ENCODE measurements at places on chromosomes 1 and 21.

DNA sequence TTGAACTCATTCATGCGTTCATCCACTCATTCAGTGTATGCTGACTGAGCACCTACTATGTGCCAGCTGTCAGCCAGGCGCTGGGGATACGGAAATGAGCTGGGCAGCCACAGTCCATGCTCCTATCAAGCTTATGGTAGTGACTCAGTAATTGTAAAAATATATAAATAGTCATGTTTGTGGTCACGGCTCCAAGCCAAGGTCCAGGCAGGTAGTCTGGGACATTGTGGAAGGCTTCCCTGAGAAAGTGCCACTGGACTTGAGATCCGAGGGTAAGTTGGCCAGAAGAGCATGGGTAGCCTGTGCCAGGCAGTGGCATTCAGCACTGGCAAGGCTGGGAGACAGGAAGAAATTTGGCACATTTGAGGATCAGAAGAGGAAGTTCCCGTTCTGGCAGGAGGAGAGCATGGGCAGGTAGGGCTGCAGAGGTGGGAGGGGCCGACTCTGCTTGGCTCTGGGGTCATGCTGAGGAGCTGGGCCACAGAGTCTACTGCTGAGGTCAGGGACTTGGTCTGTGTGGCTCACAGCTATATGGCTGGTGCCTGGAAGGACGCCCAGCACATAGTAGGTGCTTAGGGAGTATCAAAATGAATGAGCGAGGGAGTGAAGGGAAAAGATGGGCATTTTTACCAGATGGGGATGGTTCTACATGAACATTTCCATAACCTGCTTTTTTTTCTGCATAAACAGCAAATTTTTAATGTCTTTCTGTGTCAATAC is 6.9 kb downstream of the PTPRF start:
- H3K4me1 ChIP-seq = no peaks in the 10 kb centered on the region
- no peak for DNase-seq
- H3K36me3 ChIP-seq = no peaks in the 10 kb centered on the region
- no peak overlapping the region for H3K4me3 ChIP-seq
- H3K27ac ChIP-seq = no peak overlapping the region

- no peaks in the 10 kb centered on the region for H3K36me3 ChIP-seq
- no peak overlapping the region for H3K4me3 ChIP-seq
- H3K27me3 ChIP-seq = no peaks in the 10 kb centered on the region
- no peak overlapping the region for H3K27ac ChIP-seq
Observed at GRCh38 chr1:15062479-15063099, 91.0 kb upstream of the TMEM51 start.

DNA sequence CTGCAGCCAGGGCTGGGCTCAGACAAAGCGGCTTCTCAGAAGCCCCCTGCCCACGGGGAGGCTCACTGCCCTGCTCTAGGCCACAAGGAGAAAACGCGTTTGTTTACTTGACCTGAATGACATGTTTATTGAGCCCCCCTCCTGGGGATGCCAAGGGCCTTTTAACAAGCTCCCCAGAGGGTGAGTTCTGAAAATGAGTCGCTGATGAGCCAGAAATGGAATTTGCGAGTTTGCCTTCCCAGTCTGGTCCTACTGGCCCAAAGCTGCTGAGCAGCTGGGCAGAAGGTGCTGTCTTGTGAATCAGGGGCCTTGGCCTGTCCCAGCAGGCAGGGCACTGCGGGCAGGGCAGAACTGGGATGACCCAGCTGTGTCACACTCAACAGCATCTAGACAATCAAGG is 120.6 kb downstream of the SYF2 start:
- no peak overlapping the region for H3K27ac ChIP-seq
- no peak overlapping the region for H3K4me3 ChIP-seq
- H3K27me3 ChIP-seq = no peaks in the 10 kb centered on the region
- H3K4me1 ChIP-seq = no peaks in the 10 kb centered on the region
- no peaks in the 10 kb centered on the region for H3K36me3 ChIP-seq

DNA sequence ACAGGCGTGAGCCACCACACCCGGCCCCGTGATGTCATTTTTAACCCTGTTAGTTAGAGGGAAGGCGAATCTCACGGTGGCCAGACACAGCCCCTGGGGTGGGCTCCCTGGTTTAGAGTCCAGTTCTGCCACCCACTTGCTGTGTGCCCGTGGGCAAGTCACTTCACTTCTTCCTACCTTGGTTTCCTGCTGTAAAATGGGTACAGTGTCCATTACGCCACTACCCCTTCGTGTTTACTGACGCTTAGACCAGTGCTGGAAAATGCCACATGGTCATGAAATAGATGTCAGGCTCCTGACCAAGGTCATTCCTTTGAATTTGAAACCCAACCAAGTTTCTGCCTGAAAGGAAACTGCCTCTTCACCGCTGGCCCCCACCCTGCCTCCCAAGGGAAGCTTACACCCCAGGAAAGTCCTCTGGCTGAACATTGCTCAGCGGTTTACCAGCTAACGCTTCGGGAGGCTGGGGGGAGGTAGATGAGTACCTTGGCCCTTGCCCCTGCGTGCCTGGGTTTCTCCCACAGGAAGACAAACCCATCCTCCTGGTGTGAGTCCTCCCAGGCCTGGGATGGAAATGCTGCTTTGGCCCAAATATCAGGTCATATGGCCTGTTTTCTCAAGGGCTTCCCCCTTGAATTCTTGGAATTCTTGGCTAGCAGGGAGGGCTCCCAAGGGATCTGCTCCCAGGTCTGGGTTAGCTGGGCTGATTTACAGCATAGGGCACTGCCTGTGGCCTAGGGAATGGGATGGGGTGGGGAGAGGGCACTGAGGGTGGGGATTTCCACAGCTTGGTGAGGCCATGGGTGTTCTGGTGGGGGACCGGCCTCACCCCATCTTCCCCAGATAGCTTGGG is 7.6 kb upstream of the AADACL4 start:
- H3K4me1 ChIP-seq = no peaks in the 10 kb centered on the region
- no peak for DNase-seq
- no peaks in the 10 kb centered on the region for H3K36me3 ChIP-seq

GRCh38 chr1:172742599-172743500 is 83.9 kb downstream of the FASLG start:
- no peak for DNase-seq
- peaks cover 25% of the 10 kb centered on the region for H3K4me1 ChIP-seq
- no peaks in the 10 kb centered on the region for H3K36me3 ChIP-seq

DNA sequence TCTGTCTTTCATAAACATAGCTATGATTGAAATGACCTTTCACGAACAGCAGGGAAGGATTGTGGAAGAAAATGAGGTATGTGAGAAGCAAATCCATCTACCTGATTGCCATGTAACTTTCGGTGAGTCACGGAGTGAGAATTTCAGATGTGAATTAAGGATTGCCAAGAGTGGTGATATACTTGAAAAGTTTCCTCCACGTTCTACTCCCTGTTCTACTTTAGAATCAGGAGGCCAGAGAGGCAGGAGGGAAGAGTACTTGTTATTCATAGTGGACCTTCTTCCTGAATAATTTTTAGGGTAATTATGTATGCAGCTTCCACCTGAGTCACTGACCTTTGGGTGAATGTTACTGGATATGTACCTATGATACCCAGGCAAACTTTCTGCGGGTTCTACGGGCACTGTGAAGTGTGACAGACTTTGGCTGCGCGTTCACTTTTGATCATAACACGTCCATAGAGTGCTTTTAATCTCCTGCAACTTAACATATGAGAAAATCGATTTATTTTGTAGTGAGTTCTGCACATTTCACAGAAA is 2.6 kb upstream of the KCNE1 start:
- no peak overlapping the region for H3K27ac ChIP-seq
- H3K27me3 ChIP-seq = no peaks in the 10 kb centered on the region
- DNase-seq = no peak

DNA sequence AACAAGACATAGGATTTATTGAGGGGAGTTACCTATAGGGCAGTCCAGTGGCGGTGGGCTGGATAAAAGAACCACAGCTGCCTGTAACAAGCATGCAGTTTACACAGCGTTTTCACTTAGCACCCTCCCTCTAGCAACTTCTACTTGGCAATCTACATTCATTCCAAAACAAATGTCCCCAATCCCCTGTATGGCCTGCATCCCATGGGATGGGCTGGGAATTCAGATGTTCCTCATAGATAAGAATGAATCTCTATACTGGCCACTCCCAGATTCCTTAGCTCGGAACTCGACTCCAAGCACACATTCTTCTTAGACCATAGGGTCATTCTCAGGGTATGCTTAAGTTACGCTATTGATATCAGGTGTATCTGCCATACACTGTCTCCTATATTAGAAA is 33.3 kb downstream of the PCP4 start:
- no peaks in the 10 kb centered on the region for H3K36me3 ChIP-seq
- no peak overlapping the region for H3K27ac ChIP-seq
- no peak overlapping the region for H3K4me3 ChIP-seq
- no peaks in the 10 kb centered on the region for H3K4me1 ChIP-seq
- H3K27me3 ChIP-seq = no peaks in the 10 kb centered on the region

DNA sequence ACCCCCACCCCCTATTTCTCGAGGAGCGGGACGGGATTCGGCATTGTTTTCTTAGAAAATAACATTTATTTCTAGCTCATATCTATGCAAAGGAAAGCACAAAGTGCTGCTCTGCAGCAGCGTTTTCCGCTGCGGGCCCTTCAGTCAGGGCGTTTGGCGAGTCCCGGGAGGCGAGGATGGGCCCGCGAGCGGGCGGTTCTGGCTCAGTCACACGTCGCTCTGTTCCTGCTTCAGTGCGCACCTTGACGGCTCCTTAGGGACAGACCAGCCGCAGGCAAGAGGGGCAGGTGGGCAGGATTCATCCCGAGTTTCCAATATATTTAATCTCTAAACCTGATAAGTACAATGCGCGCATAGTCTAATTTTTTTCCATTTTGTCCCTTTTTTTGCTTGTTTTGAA is 5.7 kb downstream of the DMRTA2 start:
- no peak for DNase-seq
- H3K36me3 ChIP-seq = no peaks in the 10 kb centered on the region
- peaks cover 35% of the 10 kb centered on the region for H3K27me3 ChIP-seq
- peaks cover 11% of the 10 kb centered on the region for H3K4me1 ChIP-seq
- no peak overlapping the region for H3K27ac ChIP-seq

GRCh38 chr1:100861379-100861778 is 33.3 kb downstream of the EXTL2 start:
- H3K27ac ChIP-seq = no peak overlapping the region
- no peaks in the 10 kb centered on the region for H3K27me3 ChIP-seq
- H3K36me3 ChIP-seq = no peaks in the 10 kb centered on the region
- no peak for DNase-seq
- no peak overlapping the region for H3K4me3 ChIP-seq

GRCh38 chr1:235136111-235136510 is 7.5 kb upstream of the TOMM20 start:
- no peak overlapping the region for H3K27ac ChIP-seq
- H3K27me3 ChIP-seq = no peaks in the 10 kb centered on the region
- peaks cover 52% of the 10 kb centered on the region for H3K36me3 ChIP-seq
- no peak for DNase-seq
- H3K4me1 ChIP-seq = no peaks in the 10 kb centered on the region

DNA sequence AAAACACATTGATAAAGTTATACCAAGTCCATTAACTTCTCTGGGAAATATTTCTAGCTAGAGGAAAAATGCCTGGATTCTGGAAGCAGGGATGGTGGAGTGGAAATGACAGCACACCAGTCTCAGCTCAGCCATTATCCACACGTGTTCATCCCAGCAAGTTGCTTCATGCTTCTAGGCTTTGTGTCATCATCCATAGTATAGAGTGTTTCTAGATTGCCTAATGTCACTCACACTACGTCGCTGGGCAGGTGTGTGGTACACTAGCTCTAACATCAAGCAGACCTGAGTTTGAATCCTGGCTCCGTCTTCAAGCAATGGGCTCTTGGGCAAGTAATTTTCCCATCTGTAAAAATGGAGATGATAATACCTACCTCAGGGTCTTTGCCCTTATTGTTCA is 326.3 kb downstream of the PBX1 start:
- no peak for DNase-seq
- H3K4me3 ChIP-seq = no peak overlapping the region
- no peaks in the 10 kb centered on the region for H3K4me1 ChIP-seq
- no peaks in the 10 kb centered on the region for H3K27me3 ChIP-seq

GRCh38 chr1:248189026-248189425 is 8.0 kb upstream of the OR2M3 start:
- no peak overlapping the region for H3K4me3 ChIP-seq
- DNase-seq = no peak
- no peak overlapping the region for H3K27ac ChIP-seq
- no peaks in the 10 kb centered on the region for H3K36me3 ChIP-seq
- no peaks in the 10 kb centered on the region for H3K4me1 ChIP-seq
- no peaks in the 10 kb centered on the region for H3K27me3 ChIP-seq

- no peak for DNase-seq
- no peak overlapping the region for H3K4me3 ChIP-seq
- no peaks in the 10 kb centered on the region for H3K27me3 ChIP-seq
Observed at GRCh38 chr1:185291652-185292051, 25.4 kb downstream of the IVNS1ABP start.

GRCh38 chr1:181296180-181296579 is 187.1 kb upstream of the CACNA1E start:
- DNase-seq = no peak
- no peak overlapping the region for H3K27ac ChIP-seq
- no peak overlapping the region for H3K4me3 ChIP-seq
- no peaks in the 10 kb centered on the region for H3K4me1 ChIP-seq
- H3K36me3 ChIP-seq = no peaks in the 10 kb centered on the region
- H3K27me3 ChIP-seq = no peaks in the 10 kb centered on the region

DNA sequence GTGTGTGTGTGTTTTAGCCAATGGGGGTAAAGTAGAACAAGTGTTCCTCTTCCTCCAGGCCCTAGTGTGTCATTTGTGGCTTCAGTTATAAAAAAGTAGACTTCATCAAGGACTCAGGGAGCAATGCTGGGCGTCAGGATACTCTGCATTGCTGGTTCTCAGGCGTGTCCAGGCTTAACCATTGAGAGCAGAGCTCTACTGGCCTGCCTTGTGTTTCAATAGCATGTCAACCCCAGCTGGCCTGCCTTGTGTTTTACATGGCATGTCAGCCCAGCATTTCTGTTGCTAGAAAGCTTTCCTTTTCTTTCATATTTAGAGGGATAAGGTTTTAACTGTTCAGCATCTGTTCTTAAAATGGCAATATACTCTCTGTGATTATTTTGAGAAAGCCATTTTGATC is 117.6 kb upstream of the TMPRSS15 start:
- H3K4me1 ChIP-seq = no peaks in the 10 kb centered on the region
- no peaks in the 10 kb centered on the region for H3K27me3 ChIP-seq
- H3K27ac ChIP-seq = no peak overlapping the region
- DNase-seq = no peak

DNA sequence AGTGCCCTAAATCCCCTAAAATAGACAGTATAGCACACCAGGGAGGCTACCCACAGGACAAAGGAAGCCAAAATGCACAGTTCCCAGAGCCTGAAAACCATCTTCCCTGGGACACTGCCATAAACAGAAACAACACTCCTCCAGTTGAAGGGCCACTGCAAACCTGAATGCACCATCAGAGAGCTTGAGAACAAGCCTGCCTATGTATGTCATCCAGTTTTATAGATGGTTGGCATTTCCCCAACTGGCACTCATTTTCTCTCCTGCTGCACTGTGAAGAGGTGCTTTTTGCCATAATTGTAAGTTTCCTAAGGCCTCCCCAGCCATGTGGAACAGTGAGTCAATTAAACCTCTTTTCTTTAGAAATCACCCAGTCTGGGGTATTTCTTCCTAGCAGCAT is 169.0 kb downstream of the AGBL4 start:
- no peak overlapping the region for H3K4me3 ChIP-seq
- no peak overlapping the region for H3K27ac ChIP-seq
- no peaks in the 10 kb centered on the region for H3K36me3 ChIP-seq
